Fibroblast of mammary gland (primary cell): ENCODE measurements at places on chromosomes 7 and 10.

GRCh38 chr7:8390262-8390626 is 43.2 kb upstream of the NXPH1 start:
- DNase-seq: no peak

DNA sequence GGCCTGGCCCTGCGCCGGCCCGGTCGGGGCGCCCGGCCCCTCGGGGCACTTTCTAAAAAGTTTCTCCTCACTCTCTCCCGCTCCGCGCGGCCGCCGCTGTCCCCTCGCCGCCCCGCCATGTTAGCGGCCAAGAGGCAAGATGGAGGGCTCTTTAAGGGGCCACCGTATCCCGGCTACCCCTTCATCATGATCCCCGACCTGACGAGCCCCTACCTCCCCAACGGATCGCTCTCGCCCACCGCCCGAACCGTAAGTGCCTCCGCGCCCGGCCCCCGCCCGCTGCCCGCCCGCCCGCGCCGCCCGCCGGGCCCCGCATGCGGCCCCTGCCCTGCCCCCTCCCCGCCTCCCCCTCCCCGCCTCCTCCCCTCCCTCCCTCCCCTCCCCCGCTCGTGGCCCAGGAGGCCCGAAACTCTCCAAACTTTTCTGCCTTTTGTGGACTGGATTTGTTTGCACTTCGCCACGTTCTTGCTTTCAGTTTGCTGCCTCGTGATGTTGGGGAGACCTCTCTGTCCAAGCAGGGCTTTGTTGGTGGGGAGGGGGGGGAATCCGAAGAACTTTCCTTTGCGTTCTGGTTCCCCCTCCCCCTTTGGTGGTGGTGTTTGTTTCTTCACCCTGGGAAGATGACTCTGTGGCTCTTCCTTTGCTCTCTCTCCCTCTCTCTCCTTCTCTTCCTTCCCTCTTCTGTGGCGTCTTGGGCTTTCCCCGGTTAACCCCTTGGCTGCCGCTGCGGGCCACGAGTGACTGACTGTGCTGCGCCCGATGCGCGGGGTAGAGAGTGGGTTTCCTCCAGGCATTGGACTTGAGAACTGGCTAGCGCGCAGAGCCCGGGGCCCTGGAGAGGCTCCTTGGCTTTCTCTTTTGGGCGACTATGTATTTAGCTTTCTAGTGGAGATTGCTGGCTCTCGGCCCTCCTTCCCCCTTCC is 1.6 kb downstream of the TCF7L2 start:
- DNase-seq: peak; percentile 80

DNA sequence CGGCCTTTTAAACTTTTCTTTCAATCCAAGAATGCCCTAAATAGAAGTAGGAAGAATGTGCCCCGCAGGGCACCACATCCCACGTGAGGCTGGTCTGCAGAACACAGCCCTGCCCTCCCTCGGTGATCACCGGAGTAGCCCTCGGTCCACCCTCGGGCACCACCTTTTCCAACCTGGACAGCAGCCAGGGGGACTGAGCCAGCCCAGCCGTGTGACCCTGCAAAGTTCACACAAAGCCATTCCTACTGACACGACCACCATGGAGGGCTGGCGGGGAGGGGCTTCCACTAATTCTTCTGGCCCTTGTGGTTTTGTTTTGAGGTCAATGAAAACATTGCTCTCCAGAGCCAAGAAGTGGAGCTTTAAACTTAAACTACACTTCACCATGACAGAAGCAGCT is 132.2 kb downstream of the TCERG1L start:
- no peak for DNase-seq

- DNase-seq: no peak
Measured at GRCh38 chr10:87605628-87606251, 53.9 kb upstream of the PAPSS2 start.

GRCh38 chr7:108301387-108301786 is 154.8 kb downstream of the NRCAM start:
- no peak for DNase-seq

GRCh38 chr7:48419401-48419800 is 248.1 kb downstream of the ABCA13 start:
- DNase-seq: peak; percentile 33

DNA sequence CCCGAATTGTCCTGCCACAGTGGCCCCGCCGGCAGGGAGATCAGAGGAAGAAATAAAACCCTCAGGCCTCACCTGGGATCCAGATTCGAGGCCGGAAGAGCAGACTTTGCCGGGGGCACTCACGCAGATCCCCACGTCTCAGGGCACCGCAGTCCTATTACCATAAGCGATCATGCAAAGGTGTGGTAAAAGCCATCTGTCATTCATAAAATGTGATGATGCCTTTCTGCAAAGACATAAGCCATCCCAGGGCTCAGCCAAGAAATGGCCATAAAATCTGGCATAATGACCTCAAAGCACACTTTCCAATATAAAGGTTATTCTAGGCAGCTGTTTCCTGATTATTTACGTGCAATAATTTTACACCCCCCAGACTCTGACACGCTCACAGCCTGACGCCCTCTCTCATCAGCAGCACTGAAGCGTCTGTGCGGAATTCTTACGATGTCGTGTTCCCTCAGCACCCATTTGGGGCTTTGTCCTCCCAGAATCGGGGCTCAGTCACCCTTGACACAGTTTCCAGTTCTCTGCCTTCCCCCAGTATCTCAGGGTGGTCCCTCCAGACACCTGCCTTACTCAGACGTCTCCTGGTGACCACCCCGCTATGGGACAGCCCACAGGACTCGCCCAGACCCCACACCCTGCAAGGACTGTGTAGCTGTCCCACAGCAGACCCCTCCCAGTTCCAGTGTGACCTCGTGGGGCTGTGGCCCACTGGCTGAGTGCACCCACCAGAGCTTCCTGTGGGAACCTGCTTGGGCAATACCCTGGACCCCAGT is 74.3 kb upstream of the FAM20C start:
- no peak for DNase-seq

GRCh38 chr10:96987842-96988175 is 155.7 kb downstream of the LCOR start:
- peak; percentile 20 for DNase-seq

DNA sequence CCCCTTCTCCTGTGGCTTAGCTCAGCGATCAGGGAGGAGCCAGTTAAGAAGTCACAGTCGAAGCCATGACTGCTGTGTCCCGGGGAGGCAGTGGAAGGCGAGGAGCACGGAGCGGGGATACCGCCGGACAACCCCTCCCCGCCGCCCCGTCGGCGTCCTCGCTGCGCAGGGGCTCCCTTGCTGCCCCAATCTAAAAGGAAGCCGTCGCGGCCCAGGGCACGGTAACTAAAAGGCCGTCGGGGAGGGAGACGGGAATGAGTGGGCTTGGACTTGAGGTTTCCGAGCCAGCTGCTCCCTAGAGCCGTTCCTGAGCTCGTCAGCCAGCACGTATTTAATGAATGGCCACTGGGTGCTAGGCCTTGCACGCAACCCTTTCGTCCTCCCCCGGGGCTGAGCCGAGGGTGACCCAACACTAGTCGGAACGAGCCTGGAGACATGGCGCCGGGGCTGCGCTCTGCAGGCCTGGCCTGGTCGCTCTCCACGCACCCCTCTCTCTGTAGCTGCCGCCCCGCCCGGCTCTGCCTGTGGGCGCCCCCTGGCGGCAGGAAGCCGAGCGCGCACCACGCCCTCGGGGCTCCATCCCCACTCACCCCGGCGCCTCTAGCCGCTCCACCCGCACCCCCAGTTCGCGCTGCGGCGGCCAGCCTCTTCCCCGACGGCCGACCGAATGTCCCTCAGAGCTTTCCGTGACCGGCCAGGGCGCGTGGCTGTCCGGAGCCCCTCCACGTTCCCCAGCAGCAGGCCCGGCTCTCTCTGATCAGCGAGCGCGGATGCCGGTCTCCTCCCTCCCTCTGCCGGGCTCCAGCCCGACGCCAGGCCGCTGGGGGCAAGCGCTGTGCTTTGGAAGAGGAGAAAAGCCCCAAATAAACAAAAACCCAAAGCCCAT is 29.3 kb upstream of the KCNK18 start:
- peak; percentile 21 for DNase-seq

DNA sequence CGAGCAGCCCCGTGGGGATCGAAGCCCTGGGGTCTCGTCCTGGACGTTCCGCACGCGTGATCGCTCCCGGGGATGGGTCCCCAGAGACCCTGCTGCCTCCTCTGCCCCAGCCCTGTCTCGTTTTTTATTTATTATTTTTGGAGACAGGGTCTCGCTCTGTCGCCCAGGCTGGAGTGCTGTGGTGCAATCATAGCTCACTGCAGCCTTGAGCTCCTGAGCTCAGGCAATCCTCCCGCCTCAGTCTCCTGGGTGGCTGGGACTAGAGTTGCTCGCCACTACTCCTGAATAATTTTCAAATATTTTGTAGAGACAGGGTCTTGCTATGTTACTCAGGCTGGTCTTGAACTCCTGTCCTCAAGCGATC is 319 bp upstream of the STX1A start:
- DNase-seq: no peak

- no peak for DNase-seq
Measured at GRCh38 chr7:151139791-151140190, 27.7 kb downstream of the GBX1 start.

DNA sequence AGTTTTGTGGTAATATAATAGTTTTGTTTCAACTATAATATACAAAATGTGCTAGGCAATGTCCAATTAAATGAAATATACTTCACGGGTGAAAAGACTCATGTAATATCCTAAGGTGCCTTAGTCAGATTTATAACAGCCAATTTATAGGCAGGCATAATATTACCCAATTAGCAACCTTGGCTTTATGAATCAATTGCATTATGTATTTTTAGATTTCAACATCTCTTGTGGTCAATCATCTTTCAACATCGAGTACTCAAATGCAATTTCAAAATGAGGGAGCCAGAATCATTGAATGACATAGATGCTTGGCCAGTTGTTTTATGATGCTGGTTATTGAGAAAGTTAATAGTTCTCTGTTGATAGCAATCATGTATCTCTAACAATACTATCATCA is 110.3 kb upstream of the SP8 start:
- no peak for DNase-seq

- peak; percentile 39 for DNase-seq
Measured at GRCh38 chr7:19537942-19538401, 170.9 kb downstream of the POLR1F start.

DNA sequence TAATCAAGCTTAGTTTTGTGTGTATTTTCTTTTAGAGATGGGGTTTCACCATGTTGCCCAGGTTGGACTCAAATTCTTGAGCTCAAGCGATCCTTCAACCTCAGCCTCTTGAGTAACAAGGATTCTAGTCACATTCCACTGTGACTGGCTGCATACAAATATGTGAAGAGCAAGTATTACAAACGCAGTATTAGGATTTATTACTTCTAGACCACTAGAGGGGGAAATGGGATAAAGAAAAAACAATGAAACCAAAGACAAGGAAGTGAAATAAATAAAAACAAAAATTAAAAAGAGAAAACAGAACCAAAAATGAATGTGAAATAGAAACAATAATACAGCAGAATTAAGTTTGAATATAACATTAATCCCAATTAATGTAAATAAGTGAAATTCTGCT is 308.7 kb downstream of the ANKRD30A start:
- no peak for DNase-seq

DNA sequence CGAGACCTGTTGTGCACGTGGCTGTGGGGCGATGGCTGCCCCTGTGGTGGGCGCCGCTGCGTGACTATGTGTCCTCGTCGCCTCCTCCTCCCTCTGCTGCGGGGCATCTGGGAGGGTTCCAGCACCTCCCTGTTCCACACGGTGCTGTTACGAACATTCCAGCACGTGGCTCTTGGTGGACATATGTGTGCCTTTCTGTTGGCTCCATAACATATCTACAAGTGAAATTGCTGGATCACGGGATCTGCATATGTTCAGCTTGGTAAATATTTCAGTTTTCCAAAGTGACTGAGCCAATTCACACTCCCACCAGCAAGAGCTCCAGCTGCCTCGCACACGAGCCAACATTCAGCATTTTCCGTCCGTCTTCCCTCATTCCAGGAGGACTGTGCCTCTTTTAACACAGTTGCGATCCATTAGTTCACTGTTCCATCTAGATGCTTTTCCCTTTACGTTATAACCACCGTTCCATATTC is 25.1 kb downstream of the SNX8 start:
- DNase-seq: no peak

- no peak for DNase-seq
Measured at GRCh38 chr7:45196374-45196773, 38.8 kb downstream of the RAMP3 start.

DNA sequence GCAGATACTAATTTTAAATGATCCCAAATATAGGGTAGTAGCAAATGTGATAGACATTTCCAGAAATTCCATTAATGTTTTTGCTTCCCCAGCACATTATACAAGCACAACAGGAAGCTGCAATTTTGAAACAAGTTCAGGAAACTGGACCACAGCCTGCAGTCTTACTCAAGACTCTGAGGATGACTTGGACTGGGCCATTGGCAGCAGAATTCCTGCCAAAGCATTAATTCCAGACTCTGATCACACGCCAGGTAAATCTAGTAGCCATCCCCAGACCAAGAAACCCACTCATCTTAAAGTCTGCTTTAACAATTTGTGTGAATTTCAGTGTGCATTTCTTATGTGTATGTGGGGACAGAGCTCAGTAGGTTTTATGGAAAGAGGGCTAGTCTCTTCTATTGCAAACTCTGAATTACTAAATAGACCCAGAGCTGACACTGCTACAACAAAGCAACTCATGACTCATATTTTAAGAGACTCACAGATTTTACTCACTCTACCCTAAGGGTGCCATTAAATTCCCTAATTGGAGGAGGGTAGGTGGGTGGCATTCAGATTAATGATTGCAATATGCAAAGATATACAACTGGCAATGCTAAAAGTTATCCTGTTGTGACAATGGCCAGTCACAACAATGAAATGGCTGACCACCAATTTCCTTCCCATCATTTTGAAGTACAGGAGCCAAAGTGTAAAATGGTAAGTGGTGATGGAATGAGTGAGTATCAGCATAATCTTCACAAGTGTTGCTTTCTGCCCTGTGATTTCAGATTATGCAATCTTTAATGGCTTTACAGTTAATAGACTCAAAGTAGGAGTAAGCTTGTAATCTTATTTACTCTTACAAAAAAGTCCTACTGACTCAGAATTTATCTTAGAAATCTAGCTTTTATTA is 317.6 kb upstream of the PLXDC2 start:
- peak; percentile 26 for DNase-seq

GRCh38 chr7:17441557-17441956 is 143.1 kb downstream of the AHR start:
- DNase-seq: no peak

- DNase-seq: peak; percentile 2
Measured at GRCh38 chr10:62690703-62691102, 113.8 kb upstream of the ADO start.

- no peak for DNase-seq
Measured at GRCh38 chr7:42479452-42479815, 242.4 kb upstream of the GLI3 start.

- no peak for DNase-seq
Measured at GRCh38 chr10:128869101-128869749, 597.8 kb upstream of the MGMT start.

- no peak for DNase-seq
Measured at GRCh38 chr7:930975-931758, 23.3 kb downstream of the ADAP1 start.
